ENCODE measurements at places on chromosomes 3 and 15.

GRCh38 chr15:71195242-71195641, 80.0 kb downstream of the THSD4 start:
- DNase-seq, result no peak

GRCh38 chr3:40872258-40872920, 326.9 kb upstream of the CTNNB1 start:
- DNase-seq, result no peak

- no peak for DNase-seq
Observed at GRCh38 chr15:50064673-50065072, 54.4 kb downstream of the ATP8B4 start.

GRCh38 chr3:187720337-187720670, 17.9 kb upstream of the RTP2 start:
- no peak for DNase-seq

GRCh38 chr3:33543601-33544000, 103.4 kb upstream of the UBP1 start:
- no peak for DNase-seq

DNA sequence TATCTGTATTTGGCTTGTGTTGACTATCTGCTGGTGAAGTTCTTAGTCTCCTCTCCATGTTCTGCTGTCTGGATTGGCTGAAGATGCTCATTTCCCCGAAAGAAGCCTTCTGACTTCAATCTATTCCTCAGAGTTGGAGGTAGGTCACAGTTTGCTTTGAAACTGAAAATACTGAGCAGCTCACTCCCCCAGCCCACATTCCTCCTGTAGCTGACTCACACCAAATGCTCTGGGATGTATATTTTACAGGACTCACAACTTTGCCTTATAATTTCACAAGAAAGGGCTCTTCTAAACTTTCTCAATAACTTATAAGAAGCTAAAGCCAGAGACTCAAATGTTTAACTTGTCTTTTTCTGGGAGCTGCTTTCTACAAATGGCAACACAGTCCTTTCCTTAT, 36.3 kb upstream of the SNX4 start:
- DNase-seq, result no peak

DNA sequence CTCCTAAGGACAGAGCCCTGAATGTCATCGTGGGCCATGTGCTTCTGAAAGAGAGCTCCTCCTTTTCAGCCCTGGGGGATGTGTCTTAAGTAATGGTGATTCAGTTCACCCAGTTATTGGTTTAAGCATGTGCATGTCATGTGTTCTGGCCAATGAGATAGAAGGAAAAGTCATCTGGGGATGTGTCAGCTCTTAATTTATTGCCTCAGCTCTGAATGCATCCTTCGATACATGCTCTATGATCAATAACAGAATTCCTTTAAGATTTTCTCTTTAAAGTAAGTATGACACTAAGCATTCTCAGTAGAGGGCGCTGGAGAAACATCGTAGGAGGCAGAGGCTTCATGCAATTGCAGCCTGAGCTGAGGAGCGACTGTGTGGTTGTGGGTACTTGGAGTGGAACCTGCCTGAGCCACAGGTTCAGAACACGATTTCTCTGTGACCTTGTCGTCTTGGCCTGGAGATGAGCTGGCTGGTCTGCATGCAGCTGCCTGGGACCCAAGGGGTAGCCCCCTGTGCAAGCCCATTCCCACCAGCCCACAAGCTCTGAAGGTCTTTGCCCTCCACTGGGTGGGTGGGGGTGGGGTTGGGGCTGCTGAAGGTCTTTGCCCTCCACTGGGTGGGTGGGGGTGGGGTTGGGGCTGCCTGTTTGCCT, 69.5 kb downstream of the C3orf38 start:
- DNase-seq, result no peak

GRCh38 chr3:146705225-146705624, 100.1 kb upstream of the PLSCR5 start:
- DNase-seq, result no peak

DNA sequence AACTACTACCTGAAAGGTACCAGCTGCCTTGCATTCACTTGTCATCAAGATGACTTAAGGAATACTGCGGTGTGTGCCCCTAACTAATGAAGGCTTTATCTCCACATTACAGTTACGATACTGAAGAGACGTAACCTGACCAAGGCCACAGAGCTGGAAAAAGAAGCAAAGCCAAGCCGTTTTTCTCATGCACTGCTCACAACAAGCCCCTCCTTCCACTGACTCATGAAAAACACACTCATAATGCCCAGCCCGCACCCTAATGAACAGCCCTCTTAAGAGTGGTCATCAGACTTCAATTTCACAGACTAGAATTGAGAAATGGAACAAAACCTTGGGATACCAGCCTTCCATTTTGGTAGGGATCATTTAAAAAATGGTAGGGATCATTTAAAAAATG, 11.6 kb downstream of the PSMD6 start:
- no peak for DNase-seq

- no peak for DNase-seq
Observed at GRCh38 chr3:171875923-171876412, 32.8 kb downstream of the TMEM212 start.

DNA sequence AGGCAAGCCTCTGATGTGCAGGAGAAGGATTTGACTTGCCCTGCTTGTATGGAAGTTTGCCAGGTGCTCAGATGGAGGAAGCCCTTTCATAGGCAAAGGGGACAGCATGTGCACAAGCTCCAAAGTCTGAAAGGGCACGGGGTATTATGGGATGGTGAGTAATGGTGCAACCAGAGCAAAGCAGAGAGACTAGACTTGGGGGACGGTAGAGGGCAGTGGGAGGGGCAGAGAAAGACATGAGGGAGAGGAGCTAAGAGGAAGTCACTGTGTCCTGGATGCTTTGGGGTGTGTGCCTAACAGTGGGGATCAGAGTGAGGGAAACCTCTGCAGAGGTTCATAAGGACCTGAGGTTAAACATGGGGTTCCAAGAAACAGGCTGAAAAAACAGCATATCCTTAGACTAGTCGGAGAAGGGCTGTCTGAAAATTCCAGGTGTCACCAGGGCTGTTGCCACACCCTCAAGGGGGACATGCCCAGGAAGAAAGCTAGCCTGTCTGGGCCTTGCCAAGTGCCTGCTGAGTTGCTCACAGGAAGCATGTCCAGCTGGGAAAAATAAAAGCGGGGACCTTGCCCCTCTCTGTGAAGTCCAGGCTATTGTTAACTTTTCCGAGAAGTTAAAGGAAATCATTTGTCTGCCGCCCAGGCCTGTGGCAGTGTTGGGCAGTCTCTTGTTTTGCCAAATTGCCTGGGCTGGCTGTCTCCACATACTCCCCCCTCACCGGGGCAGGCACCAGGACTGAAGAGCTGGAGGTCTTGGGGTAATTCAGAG, 47.1 kb downstream of the HRH1 start:
- DNase-seq, result no peak

DNA sequence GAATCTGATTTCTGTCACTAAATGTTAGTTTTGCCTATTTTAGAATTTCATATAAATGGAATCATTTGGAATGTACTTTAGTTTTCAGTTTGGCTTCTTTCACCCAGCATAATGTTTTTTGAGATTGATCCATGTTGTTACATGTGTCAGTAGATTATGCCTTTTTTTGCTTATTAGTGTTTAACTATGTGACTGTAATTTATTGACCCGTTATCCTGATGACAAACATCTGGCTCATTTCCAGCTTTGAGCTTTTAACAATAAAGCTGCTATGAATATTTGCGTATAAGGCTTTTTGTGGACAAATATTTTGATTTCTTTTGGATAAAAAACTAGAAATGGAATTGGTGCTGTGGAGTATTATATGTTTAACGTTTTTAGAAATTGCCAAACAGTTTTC, 254.5 kb upstream of the CFAP20DC start:
- DNase-seq, result no peak

DNA sequence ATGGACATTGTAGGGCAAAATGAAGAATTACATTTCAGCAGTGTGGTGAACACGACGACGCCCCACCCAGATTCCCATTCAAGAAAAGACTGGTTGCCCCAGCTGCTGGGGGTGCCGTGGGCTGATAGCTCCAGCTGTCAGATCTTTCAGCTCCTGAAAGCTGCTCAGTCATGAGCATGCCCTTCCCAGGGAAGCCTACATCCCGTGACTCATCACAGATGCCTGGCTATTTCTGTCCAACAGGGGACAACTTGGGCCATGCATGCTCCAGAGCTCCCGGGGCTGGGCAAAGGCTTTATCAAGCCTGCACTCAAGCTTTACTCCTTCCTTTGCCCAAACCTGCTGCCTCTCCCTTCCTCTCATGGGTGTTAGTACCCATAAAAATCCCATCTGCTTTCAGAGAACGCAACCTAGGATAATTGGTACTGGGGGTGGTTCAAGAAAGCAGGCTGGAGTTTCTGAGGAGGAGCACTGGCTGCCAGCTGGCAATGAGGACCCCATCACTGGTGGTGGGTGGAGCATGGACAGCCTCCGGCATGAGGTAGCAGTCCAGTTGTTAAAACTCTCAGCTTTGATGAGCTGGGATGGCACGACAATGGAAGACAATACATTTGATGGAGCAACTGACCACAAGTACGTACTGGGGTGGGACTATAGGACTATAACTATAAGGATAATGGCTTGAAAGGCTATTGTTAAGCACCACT, 16.4 kb upstream of the ST8SIA2 start:
- DNase-seq, result no peak

DNA sequence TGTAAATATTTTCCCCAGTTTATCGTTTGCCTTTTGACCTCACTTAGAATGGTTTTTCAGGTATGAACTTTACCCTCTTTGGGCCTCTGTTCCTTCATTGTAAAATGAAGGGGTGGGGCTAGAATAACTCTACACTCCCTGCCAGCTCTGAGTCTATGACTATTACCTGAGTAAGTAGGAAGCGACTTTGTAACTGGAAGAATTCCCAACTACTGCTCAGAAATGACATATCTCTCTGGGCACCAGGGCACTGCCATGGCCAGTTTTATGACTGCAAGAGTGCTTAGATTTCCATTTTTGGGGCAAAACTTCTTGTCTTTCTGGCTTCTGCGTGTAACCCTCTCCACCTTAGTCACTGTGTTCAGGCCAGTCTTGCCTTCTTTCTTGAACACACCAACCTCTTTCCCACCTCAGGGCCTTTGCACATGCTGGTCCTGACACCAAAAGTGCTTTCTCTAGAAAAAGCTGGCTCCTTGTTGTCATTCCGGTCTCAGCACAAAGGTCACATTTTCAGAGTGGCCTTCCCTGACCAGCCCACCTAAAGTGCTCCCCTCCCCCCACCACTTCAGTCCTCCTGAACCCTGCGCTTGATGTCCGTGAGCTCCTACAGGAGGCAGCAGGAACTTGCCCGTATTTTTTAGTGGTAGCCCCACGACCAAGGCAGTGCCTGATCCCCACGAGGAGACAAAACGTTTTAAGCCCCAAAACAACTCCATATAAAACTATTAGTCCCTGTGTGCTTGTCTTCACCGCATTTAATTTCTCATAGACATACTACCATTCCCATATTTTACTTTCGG, 25.6 kb downstream of the CDCP1 start:
- DNase-seq, result no peak

- DNase-seq, result no peak
Observed at GRCh38 chr15:83515164-83515563, 68.0 kb downstream of the SH3GL3 start.

- no peak for DNase-seq
Observed at GRCh38 chr3:43159876-43160255, 54.0 kb upstream of the POMGNT2 start.

DNA sequence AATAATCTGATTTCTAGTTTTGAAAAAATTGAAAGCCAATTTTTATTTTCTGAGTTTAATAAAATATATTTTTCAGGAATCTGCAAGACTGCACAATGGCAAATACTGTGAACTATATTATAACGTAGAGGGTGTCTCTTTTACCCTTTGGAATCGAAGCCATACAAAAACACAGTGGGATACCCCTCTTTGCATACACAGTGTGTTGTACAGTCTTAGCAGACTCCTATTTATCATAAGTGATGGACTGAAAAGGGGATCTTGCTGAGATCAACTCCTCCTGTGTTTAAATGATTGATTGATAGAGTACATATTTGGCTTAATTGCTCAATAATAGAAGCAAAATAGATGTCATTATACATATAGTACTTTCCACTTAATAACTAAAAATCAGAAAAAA, 981.2 kb downstream of the NSUN3 start:
- no peak for DNase-seq

DNA sequence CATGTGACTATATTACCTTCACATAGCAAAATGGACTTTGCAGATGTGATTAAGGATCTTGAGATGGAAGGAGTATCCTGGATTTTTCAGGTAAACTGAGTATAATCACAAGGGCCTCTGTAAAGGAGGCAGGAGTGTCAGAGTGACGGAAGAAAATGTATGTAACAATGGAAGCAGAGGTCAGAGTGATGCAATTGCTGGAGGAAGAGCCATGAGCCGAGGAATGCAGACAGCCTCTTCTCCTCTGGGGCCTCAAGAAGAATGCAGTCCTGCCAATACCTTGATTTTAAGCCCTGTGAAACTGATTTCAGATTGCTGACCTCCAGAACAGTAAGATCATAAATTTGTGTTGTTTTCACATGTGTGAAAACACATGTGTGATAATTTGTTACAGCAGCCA, 15.1 kb downstream of the HEMK1 start:
- no peak for DNase-seq

- no peak for DNase-seq
Observed at GRCh38 chr15:59380902-59381610, 8.4 kb upstream of the MYO1E start.

- no peak for DNase-seq
Observed at GRCh38 chr3:56775445-56775837, 26.3 kb downstream of the ARHGEF3 start.

DNA sequence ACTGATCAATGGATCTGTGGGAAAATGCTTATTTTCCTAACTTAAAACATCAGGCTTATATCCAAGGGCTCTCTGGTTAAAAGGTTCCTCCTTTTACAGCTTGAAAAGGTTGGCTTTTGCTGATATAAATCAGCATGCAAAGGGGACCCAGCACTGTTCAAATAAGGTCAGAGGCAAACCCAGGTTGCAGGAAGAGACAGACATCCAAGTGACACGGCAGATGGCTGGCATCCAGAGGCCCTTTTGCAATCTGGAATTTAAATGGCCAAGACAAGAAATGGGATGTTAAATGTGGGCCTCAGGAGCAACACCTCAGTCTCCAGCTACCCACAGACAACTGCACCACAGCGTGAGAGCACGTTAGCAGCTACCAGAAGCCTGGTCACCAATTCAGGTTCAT, 6.3 kb downstream of the SH3BP5 start:
- no peak for DNase-seq

DNA sequence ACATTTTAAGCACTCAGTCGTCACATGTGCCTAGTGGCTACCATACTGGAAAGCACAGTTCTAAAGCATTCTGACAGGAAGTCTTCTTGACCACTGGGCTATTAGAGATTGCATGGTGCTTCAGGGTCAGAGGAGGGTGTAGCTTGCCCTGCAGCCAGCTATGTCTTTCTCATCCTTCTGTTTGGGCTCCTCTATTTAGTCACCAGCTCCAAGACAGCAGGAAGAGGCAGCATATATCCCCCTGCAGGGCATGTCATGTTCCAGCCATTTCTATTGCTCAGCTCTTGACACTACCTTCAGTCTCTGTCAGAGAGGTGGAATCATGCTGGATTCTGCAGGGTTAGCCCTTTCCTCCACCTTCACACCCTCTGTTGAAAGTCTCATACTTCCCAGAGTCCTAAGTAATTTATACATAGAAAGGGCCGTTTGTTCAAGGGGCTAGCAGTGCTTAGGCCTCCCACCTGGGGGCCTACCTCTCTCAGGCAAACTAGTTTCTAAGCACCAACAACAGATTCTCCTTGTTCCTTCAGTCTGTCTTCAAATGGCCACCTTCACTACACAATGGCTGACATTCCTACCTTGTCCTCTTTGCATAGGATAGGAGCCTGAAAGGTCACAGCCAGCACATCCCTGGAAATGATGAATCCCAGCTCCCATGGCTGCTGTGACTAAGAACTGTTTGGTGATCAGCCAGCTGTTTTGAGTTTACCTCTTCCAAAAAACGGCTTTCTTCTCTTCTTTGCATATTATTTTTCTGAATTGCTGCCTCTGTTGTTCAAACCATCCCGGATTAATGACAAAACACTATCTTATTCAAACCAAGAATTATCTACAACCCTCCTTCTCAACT, 115.7 kb upstream of the BFSP2 start:
- no peak for DNase-seq

Data from effector CD4-positive, alpha-beta T cell (primary cell).